NCI-H146 (cell line): ENCODE measurements at places on chromosomes 3 and 15.

DNA sequence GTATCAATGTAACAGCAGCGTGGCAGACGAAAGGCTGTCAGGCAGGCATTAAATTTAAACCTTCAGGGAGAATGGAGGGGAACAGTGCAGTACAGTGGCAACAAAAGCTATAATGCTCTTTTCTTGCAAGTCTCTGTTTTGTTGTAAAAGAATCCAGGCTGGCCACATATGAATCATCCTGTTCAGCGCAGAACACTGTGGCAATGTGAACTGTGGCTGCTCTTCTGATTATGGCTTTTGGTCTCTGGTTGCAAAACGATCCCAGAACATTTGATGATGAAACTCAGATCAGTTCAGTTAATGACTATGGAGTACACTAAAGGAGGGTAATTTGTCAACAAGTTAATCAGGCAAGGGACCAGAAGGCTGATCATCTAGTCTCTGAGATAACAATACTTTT, 219.7 kb upstream of the SGO1 start:
- no peak for DNase-seq

GRCh38 chr3:123392871-123393620, 55.8 kb downstream of the ADCY5 start:
- DNase-seq, result peak; percentile 83

DNA sequence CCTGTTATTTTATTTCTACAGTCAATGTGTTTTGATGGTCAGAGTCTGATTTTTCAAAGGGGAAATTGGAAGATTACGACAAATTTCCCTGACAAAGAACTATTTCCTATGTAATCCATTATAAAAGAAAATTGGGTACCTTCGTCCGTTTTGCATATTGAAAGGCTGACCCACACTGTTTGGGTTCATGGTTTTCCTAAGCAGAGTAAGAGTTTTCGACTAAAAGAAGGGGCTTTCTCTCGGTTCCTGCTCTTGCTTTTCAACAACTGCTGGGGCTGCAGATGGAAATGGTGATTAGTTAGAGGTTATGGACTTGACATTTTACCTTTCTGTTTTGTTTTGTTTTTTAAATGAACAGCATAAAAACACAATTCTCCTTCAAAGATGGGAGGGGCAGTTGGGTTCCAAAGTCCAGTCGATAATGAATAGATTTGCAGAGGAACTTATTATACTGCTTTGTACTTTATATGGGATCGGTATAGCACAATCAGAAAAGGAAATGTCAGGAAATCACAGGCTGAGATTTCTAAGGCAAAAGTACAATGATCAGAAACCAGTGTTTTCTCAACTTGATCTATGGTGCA, 978 bp downstream of the KCNMB2 start:
- DNase-seq, result peak; percentile 62

DNA sequence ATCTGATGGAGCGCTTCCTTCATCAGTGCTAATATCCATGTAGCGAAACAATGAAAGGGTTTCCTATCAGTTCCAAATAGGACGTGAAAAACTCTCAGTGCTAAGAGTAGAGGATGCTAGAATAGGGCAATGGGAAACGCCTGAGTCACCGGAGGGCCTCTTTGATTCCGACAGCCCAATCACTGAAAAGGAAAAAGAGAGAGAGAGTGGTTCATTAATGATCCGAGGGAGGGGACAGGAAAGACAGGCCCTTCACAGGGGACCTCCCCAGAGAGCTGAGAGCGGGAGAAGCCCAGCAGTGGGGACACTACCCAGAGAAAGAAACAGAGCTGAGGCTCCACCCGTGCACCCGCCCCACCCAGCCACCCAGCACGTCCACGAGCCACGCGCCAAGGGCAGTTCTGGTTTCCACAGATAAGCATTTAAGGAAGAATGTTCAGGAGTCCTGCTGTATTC, 76.9 kb downstream of the RPN1 start:
- DNase-seq, result no peak

GRCh38 chr15:31338318-31338878, 11.8 kb downstream of the KLF13 start:
- no peak for DNase-seq

DNA sequence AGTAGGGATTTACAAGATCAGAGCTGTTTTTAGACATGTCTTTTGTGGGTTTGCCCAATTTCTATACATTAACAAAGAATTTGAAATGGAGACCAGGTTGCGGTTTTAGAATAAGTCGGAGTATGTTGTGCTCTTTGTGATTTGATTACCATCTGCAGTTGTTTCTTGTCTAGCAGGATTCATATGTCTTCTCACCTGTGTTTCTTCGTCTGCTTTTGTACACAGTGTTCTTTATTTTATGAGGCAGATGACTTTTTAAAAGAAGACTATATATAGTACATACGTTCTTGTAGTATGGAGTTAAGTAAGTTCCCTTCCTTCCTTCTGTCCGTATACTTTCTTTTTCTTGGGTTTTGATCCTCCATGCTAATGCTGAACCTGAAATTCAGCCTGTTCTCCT, 175.3 kb upstream of the LRRFIP2 start:
- no peak for DNase-seq

- DNase-seq, result no peak
Observed at GRCh38 chr3:126419886-126420786, 25.4 kb downstream of the CFAP100 start.

GRCh38 chr3:157810924-157811718, 295.1 kb downstream of the SHOX2 start:
- peak; percentile 68 for DNase-seq

DNA sequence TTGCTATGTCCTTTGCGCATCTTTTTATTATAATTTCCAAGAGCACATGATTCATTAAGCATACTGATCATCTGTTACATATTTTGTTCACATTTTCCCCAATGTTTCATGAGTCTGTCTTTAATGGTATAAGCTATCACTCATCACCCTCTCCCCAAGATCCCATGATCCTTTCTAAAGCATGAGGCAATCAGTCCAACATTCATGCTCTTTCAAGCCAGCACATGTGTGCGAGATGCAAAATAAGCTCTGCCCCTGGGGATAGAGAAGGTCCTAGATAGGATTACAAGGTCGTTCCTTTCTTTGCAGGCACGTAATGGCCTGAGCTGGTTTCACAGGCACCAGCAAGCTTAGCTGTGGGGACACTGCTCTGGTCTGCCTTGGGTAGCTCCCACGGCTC, 32.2 kb upstream of the B3GNT5 start:
- no peak for DNase-seq
